ENCODE measurements at places on chromosomes 11 and 22.
A peak's percentile ranks its signal among the peaks of the same experiment; 100 is the strongest.

- DNase-seq = peak; percentile 97
Measured at GRCh38 chr11:114377612-114378267, 22.6 kb downstream of the C11orf71 start.

DNA sequence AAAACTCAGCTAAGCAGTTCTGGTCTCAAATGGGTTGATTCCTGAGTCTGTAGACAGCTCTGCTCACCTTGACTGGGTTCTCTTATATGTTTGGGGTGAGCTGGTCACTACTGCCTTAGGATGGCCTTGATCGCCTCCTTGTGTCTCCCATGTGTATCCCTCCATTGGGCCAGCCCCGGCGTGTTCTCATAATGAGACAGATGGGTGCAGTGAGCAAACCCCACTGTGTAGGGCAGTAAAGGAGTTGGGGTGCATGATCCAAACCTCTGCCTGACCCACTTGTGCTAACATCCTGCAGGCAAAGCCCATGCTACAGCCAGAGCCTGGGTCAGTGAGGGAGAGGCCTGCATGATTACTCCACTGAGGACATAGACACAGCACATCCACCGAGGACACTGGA lies 657.6 kb downstream of the BRD1 start:
- no peak for DNase-seq

- peak; percentile 88 for DNase-seq
Measured at GRCh38 chr11:100719809-100720221, 32.7 kb downstream of the ARHGAP42 start.

DNA sequence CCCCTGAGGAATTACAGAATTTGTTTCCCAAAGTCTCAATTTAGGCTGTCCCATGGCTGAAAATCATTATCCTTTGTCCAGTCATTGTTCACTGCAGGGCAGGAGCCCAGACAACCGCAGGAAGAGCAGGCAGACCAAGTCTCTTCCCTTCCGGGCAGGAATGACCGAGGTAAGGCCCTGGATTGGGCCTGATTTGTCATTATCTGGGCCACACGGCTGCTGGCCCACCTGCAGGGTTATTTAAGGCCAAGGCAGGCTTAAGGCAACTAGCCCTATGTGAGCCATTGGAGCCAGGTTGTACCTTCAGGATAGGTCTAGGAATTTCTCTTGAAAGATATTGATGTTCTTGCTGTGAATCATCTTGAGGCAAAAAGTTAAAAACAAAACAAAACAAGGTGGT lies 9.7 kb upstream of the IL10RA start:
- DNase-seq = no peak

- DNase-seq = no peak
Measured at GRCh38 chr11:86499723-86500129, 125.0 kb downstream of the CCDC81 start.

DNA sequence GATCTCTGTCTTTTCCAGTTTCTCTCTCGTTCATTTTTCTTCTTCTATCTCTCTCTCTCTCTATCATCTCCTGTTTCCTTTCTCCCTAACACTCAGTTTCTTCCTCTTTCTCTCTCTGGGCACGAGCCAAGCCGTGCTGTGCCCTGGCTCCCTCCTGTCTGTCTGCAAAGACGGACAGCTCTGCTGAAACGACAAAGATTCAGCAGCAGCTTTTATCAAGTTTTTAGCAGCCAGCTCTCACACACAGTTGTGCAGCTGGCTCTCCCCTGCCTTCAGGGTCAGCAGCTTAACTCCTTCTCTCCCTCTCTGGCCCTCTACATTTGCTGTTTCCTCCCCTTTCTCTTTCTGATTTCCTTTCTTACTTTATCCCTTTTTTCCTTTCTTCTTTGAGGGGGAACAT lies 352.0 kb upstream of the MPPED2 start:
- no peak for DNase-seq

DNA sequence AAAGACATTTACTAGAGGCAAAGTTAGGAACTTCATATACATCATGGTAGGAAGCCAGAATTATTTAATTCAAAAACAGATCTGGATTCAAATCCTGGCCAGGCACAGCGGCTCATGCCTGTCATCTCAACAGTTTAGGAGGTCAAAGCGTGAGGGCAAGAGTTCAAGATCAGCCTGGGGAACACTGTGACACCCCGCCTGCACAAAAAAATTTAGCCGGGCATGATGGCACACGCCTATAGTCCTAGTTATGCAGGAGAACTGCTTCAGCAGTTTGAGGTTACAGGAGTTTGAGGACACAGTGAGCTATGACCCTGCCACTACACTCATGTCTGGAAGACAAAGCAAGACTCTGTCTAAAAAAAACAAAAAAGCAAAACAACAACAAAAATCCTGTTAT lies 8.9 kb downstream of the MRTFA start:
- no peak for DNase-seq
